ENCODE measurements at places on chromosomes 2 and 18. TPM values are rescaled to one million over a fixed set of nuclear protein-coding genes. Genes with fewer than 3 reads are reported as not detected.

CRYGD gene
- not detected for total RNA-seq

CD8B gene
- total RNA-seq, result 1.0 TPM

POTEI gene
- total RNA-seq, result 0.21 TPM

PLCL1 gene
- total RNA-seq, result 31.2 TPM

EDAR gene
- total RNA-seq, result 0.31 TPM

DYNC2LI1 gene
- total RNA-seq, result 37.3 TPM

RAB17 gene
- 1.0 TPM for total RNA-seq

FAM161A gene
- total RNA-seq, result 7.5 TPM

C18orf32 gene
- total RNA-seq, result 20.9 TPM

SLC9A2 gene
- total RNA-seq, result 2.4 TPM

NETO1 gene
- total RNA-seq, result not detected

CHRND gene
- total RNA-seq, result 34.2 TPM

LONRF2 gene
- 5.1 TPM for total RNA-seq

MOGAT1 gene
- total RNA-seq, result not detected

DUSP2 gene
- total RNA-seq, result 8.0 TPM

ERFE gene
- total RNA-seq, result 14.1 TPM

ABCG5 gene
- not detected for total RNA-seq

RUFY4 gene
- total RNA-seq, result not detected

GTF3C2 gene
- 30.3 TPM for total RNA-seq

DHRS9 gene
- 1.6 TPM for total RNA-seq

STPG4 gene
- not detected for total RNA-seq

ZNG1B gene
- total RNA-seq, result 50.9 TPM

MAP2 gene
- total RNA-seq, result 11.5 TPM

FIGN gene
- 1.9 TPM for total RNA-seq

TANC1 gene
- 53.3 TPM for total RNA-seq

NEU4 gene
- total RNA-seq, result 9.4 TPM

IL1R1 gene
- total RNA-seq, result 16.1 TPM

CROCC2 gene
- not detected for total RNA-seq

IGFBP2 gene
- total RNA-seq, result 336 TPM

CERS6 gene
- 49.6 TPM for total RNA-seq

ALPP gene
- total RNA-seq, result not detected

ANKRD29 gene
- total RNA-seq, result 9.2 TPM

DPYSL5 gene
- total RNA-seq, result 3.3 TPM

RGPD4 gene
- not detected for total RNA-seq

SLC16A14 gene
- 9.9 TPM for total RNA-seq

TNFAIP6 gene
- total RNA-seq, result 10.8 TPM

RBFA gene
- 31.6 TPM for total RNA-seq

POU3F3 gene
- total RNA-seq, result not detected

SULT6B1 gene
- total RNA-seq, result not detected

TCF23 gene
- total RNA-seq, result not detected

GLS gene
- 131 TPM for total RNA-seq

XPO1 gene
- total RNA-seq, result 388 TPM

PRKAG3 gene
- total RNA-seq, result 19.7 TPM

IL36A gene
- 0.72 TPM for total RNA-seq

CCDC141 gene
- 39.1 TPM for total RNA-seq

LINC00305 gene
- total RNA-seq, result not detected

VWA3B gene
- 0.10 TPM for total RNA-seq

ANAPC1 gene
- 56.4 TPM for total RNA-seq

CFAP65 gene
- total RNA-seq, result not detected

ACVR1 gene
- 26.8 TPM for total RNA-seq

SPIRE1 gene
- total RNA-seq, result 31.7 TPM

INHA gene
- total RNA-seq, result 1.5 TPM

GAL3ST2 gene
- total RNA-seq, result not detected

RND3 gene
- total RNA-seq, result 63.7 TPM
